ENCODE measurements at places on chromosomes 2 and 18.

DNA sequence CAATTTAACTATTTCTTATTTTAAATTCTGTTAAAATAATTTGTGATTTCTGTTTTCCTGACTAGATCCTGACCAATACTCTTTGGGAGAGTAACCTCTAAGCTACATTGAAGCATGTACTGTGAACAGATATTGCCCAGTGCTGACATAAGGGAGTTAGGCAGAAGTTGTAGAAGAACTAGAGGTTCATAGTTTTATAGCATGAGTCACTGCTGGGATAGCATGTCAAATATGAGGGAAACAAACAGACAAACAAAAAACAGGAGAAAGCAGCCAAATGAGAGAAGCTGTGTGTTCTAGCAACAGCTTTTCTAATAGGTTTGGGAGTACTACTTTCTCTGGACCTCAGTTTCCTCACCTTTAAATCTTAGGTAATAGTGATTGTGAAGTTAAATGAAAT lies 72.4 kb downstream of the CERS6 start:
- DNase-seq = no peak

GRCh38 chr2:101223814-101224231 lies 28.9 kb upstream of the CNOT11 start:
- DNase-seq = peak; percentile 60

GRCh38 chr2:86238354-86238753 lies 39.1 kb downstream of the MRPL35 start:
- DNase-seq = peak; percentile 17

- no peak for DNase-seq
Measured at GRCh38 chr2:219628986-219629901, 1.8 kb downstream of the SLC4A3 start.

DNA sequence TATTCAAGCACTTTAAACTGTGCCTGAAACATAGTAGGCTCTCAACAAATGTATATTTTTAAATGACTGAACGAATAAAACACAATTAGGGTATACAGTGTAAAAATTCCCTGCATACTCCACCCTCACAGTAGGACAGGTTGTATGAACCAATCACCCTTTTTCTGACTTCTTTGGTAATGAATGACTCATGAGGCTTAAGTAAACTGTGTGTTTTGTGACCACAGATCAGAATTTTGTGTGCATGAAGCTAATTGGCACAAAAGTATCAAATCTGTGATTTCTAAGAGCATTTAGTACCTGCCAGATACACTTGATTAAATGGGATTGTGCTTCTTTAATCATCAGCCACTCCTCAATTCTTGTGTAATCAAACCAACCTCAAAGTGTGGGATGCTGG lies 109.9 kb upstream of the MAP4K3 start:
- no peak for DNase-seq

- no peak for DNase-seq
Measured at GRCh38 chr2:223585666-223586065, 16.5 kb downstream of the SCG2 start.

DNA sequence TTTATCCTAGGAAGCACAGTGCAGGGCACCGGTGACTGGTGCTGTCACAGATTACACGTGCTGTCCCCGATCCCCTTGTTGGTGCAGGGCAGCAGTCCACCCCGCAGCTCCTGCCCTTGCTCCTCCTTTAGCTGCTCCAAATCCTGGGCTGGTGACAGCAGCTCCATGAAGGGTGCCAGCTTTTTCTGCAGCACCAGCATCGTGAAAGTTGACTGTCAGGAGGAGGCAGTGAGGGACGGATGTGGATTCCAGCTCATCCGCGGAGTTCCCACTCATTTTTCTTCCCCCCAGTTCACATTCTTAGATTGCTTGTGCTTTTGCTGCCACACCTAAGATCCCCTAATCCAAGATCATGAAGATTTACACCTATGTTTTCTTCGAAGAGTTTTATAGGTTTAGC lies 67.5 kb downstream of the ONECUT2 start:
- no peak for DNase-seq

- DNase-seq = no peak
Measured at GRCh38 chr2:216918088-216918680, 58.3 kb upstream of the TNP1 start.

All from CD4-positive, alpha-beta memory T cell (primary cell).